Stimulated activated CD4-positive, alpha-beta T cell treated with anti-CD3 and anti-CD28 coated beads, TNF-alpha, amount 100 ng/mL, for 24 hours (primary cell): ENCODE measurements at places on chromosomes 3 and 15.
A peak's percentile ranks its signal among the peaks of the same experiment; 100 is the strongest.

DNA sequence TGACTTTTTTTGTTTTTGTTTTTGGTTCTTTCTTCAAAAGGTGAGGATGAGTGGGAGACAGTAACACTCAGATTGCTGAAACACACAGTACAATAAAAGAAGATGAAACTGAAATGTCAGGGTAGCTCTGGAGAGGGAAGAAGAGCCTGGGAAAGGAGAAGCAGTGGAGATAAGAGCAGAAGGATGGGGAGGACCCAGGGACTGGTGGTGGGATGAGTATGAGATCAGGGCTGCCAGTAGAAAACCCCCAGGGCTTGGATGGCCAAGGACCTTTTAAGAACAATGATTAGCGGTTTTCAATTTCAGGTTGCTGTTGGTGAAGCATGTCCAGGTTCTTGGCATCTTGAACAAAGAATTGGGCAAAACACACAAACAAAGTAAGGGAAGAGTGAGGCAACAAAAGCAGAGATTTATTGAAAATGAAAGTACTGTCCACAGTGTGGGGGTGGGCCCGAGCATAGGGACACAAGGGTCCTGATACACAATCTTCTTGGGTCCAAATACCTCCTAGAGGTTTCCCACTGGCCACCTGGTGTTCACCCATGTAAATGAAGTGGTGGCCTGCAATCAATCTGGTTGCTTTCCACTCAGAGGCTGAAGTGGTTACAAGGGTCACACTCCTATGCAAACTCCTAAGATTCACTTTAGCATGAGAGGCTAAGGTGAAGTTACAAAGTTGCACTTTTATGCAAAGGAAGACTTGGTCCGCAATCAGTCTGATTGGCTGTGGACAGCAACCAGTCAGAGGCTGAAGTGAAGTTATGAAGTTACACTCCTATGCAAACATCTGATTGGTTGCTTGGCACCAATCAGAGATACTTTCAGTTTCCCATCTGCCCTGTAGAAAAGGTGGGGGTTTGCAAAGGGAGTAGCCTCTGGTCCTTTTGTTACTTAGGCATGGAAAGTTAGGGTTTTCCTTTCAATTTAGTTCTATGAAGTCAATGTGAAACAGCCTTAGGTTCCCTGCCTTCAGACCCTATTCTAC is 26.1 kb upstream of the MFSD1 start:
- no peak for DNase-seq

GRCh38 chr3:50625231-50626182 is 8.6 kb downstream of the MAPKAPK3 start:
- no peak for DNase-seq

GRCh38 chr3:18572809-18573208 is 147.7 kb upstream of the SATB1 start:
- no peak for DNase-seq

DNA sequence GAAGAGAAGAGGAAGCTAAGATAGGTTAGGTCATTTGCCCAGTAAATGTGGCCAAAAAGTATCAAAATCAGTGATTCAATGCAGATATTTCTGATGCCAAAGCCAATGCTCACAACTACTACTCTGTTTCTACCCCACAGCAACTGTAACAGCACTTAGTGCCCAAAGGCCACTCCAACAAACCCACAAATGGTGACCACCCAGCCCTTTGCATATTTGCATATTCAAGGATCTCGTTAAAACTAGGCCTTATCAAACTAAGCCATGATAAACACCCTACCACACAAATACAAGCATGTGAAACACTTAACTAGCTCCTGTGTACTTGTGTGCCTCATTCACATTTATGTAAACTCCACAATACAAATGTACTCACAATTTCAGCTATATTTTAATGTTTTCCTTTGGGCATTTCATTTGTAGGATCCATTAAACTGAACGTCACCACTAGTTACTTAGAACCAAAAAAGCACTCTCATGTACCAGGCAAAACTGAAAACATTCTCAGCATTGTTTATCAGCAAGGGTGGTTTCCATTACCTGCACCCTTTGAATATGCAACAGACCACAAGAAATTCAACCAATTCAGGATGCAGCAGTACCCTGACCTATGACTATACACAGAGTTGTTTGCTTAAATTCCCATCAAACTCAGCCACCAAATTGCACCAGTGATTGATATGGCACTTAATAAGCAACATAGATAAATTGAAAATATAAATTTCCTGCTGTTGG is 111.2 kb upstream of the STT3B start:
- DNase-seq, result no peak

GRCh38 chr3:179672918-179673317 is 20.1 kb downstream of the USP13 start:
- DNase-seq, result no peak

- DNase-seq, result no peak
Measured at GRCh38 chr3:134163096-134163495, 87.6 kb downstream of the RYK start.

- no peak for DNase-seq
Measured at GRCh38 chr15:89669941-89670340, 9.2 kb downstream of the PLIN1 start.

DNA sequence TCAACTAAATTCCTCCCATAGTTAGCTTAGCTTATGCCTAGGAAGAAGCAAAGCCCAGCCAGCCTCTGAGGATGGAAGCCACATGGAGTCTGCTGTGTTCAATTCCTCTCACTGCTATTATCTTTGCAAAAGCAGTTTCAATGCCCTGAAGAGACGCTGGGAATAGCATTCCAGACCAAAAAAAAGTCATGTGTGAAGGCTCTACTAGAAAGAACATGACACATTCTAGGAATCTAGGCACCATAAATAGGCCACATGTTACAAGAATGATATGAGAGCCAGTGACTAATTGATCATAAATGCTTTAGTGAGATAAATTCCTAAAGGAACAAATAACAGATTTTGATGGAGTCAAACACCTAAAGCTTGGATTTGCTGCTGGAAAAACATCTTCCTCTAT is 800.8 kb downstream of the TUSC7 start:
- DNase-seq, result no peak

GRCh38 chr3:100412912-100413590 is 11.7 kb downstream of the LNP1 start:
- no peak for DNase-seq

DNA sequence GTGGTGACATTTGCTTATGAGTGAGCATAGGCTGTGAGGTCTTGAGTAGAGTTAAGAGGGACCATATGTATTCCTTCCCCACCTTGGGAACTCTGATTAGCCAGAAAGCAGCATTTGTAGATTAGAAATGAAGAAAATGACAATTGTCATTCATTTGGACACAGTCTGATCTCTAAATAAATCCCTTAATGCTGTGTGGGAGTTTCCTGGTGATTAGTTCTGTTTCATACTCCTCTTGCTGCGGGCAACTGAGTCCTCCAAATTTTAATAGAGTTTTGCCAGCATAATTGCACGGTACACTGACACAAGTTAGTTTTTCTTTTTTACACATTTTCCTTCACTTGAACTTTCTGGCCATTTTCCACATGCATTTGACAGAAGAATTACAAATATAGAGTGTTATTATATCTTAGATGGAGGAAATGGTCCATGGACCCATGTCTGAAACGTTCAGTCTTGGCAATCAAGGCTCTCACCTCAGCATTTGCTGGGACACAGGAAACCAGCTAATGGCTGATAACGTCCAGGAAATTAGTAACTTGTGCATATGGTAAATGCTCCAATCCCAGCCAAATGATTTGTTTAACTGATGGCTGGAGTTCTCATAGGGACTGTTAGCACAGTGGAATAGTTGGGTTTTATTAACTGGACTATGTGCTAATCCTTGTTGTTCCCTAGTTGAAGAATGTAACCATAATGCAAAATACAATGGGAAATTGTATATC is 321.2 kb downstream of the RBMS3 start:
- DNase-seq, result no peak

- no peak for DNase-seq
Measured at GRCh38 chr3:127792541-127793292, 29.6 kb downstream of the MGLL start.

- peak; percentile 10 for DNase-seq
Measured at GRCh38 chr15:67783303-67783702, 42.0 kb upstream of the SKOR1 start.

DNA sequence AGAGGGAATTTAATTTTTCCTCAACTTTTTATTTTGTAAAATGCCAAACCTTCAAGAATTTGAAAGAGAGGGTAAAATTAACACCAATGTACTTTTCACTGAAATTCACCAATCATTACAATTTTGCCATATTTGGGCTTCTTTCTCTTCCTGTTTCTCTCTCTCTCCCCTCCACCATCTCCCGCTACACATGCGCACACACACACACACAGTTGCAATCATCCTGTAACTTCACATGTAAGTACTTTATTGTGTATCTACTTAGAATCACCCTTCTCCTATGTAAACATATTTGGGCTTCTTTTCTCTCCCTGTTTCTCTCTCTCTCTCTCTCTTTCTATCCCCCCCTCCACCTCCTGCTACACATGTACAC is 7.4 kb downstream of the ARL14 start:
- no peak for DNase-seq

DNA sequence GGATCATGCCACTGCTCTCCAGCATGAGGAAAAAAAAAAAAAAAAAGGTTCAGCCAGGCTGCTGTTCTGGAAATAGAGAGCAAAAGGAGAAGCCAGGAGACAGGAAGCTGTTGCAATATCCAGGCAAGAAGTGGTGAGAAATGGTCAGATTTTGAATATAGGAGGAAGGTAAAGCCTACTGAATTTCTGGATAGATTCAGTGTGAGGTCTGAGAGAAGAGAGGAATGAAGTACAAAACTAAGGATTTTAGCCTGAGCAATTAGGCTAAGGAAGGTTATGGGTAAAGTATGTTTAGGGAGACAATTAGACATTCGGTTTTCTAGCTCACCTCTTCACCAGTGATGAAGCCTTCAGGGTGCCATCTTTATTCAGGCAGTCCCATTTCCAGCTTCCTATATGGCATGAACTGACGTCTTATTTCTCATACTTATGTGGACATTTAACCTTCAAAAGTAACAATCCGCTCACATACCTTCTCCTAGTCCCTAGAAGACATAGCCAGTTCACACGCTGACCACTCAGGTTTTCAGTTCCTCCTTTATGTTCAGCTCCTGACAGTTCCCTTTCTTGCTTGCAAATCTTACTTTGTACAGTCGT is 57.2 kb downstream of the KIF9 start:
- no peak for DNase-seq

DNA sequence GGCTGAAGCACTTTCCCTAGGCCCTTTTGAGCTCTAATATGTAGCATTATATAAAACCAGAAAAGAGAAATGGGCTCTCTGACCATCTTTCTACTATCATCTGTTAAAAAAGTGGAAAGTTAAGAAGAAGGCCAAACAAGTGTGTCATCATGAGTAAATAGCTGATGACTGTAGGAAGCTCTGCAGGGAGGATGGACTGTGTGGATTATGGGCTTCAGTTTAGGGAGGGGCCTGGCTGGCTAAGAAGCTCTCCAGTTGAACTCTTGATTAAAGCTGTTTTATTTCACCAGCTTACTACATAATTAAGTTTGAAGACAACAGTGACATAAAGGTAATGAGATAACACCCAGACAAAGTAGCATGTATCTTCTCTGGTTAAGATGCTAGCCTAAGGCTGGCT is 30.6 kb downstream of the INTS14 start:
- DNase-seq, result no peak

- DNase-seq, result no peak
Measured at GRCh38 chr3:11551036-11551435, 92.7 kb downstream of the VGLL4 start.

DNA sequence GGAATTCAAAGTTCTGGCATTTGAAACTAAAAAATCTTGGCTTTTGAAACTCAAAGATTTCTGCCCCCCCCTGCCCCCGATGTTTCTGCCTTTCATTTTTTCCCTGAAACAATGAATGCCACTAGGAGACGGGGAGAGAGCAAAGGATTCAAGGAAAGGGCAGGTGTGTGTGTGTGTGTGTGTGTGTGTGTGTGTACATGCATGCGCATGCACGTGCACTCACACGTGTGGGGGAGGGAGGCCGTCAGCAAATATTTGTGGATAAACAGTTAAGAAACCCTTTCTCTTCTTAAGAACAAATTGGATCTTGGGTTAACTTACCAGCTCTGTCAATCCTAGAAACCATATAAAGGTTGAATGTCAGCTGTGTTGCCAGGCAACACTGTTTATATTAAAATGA is 29.2 kb upstream of the CCDC174 start:
- no peak for DNase-seq

GRCh38 chr15:78642331-78642730 is 1.3 kb upstream of the CHRNB4 start:
- no peak for DNase-seq

DNA sequence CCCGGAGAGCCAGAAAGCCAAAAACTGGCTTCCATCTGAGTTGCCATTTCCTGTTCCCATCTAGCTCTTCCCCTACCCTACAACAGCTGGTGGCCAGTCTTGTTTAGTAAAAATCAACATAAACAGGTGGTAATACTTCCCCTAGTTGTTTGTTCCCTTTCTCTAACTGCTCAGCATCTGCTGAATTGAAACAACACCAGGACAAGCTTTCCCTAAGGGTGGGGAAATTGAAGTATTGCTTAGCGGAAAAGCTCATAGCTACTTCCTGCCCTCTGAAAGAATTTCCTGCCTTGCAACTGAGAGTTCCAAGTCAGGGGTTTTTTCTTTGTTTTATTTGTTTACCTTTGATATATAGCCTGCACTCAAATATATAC is 66.8 kb downstream of the HMG20A start:
- DNase-seq, result no peak

- DNase-seq, result no peak
Measured at GRCh38 chr15:57403017-57403416, 26.7 kb downstream of the CGNL1 start.

DNA sequence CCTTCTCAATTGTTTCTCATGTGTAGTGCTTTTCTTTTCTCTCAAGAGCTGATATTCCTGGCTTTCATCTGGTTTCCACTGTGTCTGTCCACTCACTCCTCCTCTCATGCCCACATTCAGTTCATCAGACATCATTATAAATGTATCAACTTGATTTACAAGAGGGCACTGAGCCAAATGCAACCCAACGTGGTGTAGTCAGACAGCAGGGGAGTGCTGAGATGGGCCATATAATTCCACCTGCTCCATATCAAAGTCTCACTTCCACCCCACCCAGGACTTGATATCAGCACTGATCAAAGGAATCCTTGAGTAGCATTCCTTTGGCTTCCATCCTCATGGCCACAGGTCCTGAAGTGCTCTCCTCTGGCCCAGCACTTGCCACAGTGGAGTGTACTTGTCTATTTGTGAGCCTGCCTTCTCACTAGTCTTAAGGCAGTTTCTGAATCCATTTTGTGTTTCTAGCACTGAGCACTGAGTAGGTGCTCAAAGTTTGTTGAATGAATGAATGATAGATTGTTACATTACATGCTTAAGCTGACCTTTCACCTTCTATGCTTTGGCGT is 252.8 kb downstream of the CLSTN2 start:
- no peak for DNase-seq

GRCh38 chr3:119831022-119831421 is 49.1 kb downstream of the NR1I2 start:
- DNase-seq, result no peak

DNA sequence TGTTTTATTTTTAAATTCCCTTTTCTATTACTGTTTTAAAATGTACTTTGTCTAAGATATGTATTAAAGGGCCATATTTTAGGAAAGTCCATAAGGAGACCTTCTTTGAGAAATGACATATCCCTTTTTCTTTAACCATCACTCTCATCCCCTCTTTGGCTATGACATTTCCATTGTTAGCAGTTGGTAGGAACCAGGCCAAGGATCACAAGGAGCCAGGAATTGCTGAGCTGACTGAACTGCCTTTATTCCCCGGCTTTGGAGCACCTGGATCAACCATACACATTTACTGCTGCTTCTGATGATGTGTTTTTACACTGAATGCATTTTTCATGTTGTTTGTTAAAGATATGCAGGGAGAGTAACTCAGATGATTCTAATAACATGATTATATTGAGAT is 79.7 kb downstream of the HHLA2 start:
- no peak for DNase-seq

GRCh38 chr3:46829699-46830208 is 33.5 kb downstream of the MYL3 start:
- peak; percentile 23 for DNase-seq
